ENCODE measurements at places on chromosomes 16 and 17.
A peak's percentile ranks its signal among the peaks of the same experiment; 100 is the strongest.

DNA sequence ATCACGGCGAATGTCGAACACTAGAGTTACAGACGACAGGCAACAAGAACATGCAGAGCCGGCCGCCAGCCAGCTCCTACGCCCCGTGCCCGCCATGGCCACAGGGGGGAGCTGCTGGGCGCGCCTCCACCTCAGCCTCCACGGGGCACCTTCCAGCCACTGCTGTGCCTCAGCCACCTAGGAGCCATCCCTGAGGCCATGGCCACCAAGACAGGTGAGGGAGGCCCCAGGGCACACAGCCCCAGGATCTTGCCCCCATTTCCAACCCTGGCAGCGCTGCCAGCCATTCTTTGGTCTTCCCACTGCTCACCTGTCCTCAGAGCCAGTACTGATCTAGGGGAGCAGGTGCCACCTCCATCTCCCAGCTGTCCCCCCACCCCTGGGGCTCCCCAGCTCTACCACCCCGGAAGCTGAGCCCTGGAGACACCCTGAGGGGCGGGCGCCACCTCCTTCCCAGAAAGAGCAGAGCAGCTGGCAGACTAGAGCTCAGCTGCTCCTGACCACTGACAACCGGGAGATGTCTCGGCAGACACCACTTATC lies 11.8 kb downstream of the GNPTG start:
- DNase-seq: peak; percentile 22

DNA sequence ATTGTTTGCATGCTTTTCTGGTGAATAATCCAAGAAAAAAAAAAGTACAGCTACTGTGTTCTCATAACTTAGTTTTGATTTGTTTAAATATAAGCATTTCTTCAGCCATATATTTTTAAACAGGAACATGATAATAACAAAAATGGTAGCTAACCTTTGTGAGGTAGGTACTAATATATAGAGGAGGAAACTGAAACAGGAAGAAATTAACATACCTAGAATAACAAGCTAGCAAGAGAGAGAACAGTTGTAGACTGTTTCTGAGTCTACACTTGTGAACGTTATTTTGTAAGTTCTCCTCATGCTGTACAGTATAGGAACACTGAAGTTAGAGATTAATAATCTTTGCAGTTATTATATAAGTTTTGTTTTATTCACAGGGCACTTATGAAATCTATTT lies 49.3 kb downstream of the NSRP1 start:
- DNase-seq: no peak

DNA sequence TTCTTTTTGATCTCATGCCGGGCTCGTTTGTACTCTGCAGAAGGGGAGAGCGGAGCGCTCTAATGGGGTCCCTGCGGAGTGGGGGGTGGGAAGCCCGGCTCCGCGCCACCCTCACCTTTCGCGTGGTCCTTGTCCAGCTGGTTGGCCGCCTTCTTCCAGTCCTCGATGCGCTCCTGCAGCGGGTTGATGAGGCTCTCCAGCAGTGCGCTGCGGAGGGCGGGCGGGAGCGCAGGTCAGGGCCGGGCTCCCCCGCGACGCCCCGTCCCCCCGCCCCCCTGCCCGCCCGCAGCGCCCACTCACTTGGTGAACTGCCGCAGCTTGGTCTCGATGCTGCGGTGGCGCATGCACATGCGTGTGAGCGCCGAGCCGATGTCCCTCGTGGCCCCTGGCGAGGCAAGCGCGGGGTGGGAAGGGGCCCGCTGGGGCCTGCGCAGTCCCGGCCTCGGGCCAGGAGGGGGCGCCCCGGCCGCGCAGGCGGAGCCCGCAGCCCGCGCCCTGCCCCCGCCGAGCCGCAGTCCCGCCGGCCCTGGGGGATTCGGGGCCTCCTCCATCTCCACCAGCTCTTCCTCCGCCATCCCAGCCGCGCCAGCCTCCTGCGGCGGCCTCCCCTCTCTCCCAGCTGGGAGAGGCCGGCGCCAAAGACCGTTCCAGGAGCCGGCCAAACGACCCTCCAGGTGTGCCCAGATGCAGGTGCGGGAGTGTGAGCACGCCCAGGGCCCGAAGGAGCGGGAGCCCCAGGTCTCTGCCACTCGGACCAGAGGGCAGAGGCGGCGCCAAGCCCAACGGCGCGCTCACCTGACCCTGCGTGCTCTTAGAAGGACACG lies 6.0 kb downstream of the MTSS2 start:
- DNase-seq: no peak

GRCh38 chr17:78608804-78609186 lies 31.6 kb upstream of the DNAH17 start:
- DNase-seq: no peak

DNA sequence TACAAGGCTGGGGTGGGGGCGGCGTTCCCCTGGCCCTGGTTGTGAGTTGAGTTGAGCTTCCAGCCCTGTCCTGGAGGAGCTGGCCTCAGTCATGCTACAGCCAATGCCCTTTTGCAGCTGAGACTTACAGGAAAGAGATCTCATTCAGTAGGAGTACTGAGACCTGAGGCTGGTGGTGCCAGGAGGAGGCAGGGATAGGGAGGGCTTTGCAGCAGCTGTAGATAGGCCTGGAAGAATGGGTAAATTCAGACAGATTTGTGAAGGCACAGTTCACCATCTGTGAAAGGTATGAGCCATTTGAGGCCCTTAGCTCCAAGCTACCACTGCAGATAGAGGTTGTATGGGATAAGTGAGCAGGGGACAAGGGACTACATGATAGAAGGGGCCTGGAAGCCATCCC lies 5.6 kb downstream of the STX4 start:
- DNase-seq: no peak

DNA sequence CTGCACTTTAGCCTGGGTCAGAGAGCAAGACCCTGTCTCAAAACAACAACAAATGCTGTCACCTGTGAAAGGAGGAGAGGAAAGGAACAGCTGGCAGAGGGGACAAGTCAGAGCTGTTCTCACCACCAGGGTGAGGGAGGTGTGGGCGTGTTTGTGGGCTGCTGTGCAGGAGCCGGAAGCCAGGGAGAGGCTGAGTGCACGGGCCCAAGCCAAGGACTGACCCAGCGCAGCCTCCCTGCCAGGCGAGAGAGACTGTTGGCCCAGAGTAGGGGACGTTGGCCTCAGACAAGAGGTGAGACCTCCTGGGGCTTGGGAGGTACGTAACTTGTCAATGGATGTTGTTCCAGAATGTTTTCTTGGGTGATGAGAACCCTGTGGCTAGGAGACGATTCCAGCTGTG lies 10.7 kb downstream of the SPNS2 start:
- DNase-seq: no peak

- no peak for DNase-seq
Measured at GRCh38 chr16:87303962-87304521, 13.2 kb downstream of the C16orf95 start.

GRCh38 chr17:49574945-49575678 lies 559 bp upstream of the NXPH3 start:
- no peak for DNase-seq

DNA sequence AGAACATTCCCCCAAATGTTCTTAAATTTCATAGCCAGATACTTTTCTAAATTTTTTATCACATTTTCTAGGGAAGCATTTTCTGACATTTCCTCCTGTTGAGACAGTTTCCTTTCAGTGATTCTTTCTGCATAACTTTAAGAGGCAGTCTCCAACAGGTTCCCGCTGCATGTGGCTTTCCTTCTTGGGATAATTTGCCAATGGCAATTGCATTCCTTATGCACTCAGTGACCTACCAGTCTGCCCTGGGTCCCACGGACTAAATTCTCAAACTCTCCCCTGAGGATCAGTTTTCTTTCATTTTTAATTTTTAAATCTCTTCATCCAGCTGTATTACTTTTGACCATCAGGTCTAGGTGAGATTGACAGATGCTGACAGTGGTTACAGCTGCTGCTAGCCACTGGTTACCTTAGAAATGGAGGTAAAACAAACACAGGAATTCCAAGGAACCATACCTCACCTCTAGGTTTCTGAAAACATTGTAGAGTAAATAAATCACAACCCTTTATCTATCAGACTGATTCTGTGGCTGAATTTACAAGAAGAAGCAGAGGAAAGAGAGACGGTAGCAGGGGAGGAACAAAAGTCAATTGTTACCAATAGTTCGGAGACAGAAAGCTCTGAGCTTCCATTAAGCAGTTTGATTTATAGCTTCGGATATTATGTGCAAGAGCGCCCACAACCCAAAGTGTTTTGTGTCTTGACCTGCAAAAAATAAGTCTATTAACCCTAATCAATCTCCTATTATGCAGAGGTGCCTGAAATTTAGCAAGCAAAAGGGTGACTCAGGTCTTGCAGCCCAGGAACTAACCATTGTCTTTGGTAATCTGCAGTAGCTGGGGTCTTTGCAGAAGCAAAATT lies 216.0 kb downstream of the PMP22 start:
- no peak for DNase-seq

GRCh38 chr17:71011391-71011790 lies 842.1 kb downstream of the KCNJ2 start:
- DNase-seq: no peak

GRCh38 chr16:51327001-51327400 lies 175.9 kb upstream of the SALL1 start:
- DNase-seq: peak; percentile 74

DNA sequence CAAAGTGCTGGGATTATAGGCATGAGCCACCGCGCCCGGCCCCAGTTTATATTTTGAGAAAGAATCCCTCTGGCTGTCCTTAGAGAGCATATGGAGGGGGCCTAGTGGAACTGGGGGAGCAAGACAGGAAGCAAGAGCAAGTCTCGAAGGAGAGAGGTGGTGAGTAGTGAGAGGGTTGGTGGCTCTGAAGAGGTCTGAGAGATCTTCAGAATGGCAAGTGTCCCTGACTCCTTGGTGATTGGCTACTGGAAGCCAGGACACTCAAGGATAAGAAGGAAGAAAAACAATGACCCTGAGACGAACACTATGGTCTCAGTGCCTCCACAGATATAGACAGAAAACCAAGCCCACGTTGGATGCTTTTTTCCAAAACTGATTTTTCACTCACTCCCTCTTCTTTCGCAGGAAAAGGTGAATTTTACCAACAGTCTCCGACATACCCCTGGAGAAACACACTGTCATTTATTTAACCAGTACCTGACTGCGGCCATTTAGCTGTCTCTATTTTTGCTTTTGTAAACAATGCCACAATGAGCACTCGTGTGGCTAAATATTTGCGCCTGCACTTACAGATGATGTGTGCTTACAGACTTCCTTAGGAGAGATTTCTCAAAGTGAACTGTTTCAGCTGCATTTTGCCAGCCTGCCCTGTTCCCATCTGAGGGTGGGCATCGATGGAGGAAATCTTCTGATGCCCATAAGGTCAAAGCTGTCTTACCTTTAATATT lies 15.9 kb upstream of the DOK4 start:
- no peak for DNase-seq

- no peak for DNase-seq
Measured at GRCh38 chr16:27448532-27449433, 46.8 kb downstream of the IL21R start.

GRCh38 chr17:60594734-60595133 lies 5.3 kb upstream of the PPM1D start:
- no peak for DNase-seq

- DNase-seq: no peak
Measured at GRCh38 chr17:49985310-49985990, 9.6 kb downstream of the DLX3 start.

GRCh38 chr17:72700226-72700625 lies 392.3 kb downstream of the SLC39A11 start:
- DNase-seq: no peak

- DNase-seq: no peak
Measured at GRCh38 chr17:49079840-49080663, 52.5 kb upstream of the B4GALNT2 start.

- no peak for DNase-seq
Measured at GRCh38 chr17:81287741-81288430, 7.2 kb downstream of the SLC38A10 start.

DNA sequence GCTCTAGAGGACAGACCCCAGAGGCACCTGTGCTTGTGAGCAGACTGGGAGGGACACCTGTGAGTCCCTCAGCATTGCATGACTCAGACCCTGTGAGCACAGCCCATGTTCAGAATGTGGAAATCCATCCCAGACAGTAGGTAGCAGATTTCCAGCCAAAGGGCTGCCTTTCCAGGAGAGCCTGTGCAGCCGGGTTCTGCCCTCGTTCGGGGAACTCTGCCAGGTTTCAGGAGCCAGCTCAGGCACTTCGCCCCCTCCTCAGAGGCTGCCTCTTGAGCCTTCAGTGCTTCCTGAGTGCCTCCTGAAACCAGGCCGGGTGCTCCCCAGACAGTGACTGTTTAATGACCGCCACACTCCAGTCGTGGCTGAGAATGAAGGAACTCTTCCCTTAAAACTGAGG lies 23.3 kb upstream of the SDR42E2 start:
- no peak for DNase-seq

GRCh38 chr16:58170223-58170622 lies 27.7 kb downstream of the CSNK2A2 start:
- DNase-seq: no peak

Measured in HCEC 1CT (cell line).